ENCODE measurements at places on chromosomes 12 and 14.

- peak; percentile 60 for DNase-seq
Measured at GRCh38 chr12:18224745-18225144, 36.6 kb upstream of the PIK3C2G start.

DNA sequence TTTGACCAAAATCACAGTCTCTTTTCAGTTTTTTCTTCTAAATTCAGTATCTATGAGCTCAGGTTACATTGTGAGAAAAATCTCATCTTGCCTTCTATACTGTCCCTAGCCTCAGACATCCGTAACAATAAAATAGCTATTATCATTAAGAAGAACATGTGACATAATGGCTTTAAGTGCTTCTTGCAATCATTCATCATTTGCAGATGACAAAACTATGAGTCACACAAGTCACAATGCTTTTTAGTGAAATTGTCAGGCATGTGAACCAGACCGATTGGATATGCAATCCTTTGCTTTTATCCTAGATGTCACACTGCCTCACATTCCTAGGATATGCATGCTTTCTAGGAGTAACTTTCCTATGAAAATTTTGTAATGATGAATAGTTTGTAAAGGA is 313.1 kb downstream of the SLC6A15 start:
- DNase-seq = peak; percentile 68

DNA sequence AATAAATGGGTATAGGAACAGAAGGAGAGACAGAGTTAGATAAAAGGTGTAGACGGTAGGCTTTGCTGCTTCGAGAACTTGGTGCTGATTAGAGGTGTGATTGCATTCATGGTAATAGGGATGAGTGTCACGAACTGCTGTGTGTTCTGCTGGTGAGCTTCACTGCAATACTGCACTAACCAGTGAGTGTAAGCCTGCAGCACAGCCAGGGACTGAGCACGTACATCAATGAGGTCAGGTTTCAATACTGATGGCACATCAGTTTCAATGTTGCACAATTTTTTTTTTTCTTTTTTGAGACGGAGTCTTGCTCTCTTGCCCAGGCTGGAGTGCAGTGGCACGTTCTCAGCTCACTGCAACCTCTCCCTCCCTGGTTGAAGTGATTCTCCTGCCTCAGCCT is 24.9 kb upstream of the EDDM3A start:
- DNase-seq = no peak

DNA sequence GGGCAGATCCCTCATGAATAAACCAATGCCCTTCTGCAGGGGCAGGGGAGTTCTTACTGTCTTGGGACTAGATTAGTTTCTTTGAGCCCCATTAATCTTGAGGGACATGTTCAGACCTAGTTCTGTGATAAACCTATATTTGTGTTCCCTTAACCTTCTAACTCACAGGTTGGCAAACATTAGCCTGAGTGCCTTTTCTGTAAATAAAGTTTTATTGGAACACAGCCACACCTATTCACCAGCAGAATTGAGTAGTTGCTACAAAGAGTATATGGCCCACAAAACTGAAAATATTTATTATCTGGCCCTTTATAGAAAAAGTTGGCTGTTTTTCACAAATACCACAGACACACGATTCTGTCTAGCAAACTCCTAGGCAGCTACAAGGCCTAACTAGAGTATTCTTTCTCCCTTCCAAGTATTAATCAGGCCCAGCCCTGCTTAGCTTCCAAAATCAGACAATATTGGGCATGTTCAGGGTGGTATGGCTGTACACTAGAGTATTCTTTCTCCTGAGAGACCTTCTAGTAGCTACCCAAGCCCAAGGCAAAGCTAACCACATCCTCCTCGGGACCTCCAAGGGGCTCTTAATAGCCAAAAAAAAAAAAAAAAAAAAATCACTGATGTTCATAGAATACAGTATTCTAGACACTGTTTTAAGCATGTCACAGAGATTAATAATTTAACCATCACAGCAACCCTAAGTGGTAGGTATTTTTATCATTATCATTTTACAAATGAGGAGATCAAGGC is 199.3 kb upstream of the PWP1 start:
- DNase-seq = no peak

DNA sequence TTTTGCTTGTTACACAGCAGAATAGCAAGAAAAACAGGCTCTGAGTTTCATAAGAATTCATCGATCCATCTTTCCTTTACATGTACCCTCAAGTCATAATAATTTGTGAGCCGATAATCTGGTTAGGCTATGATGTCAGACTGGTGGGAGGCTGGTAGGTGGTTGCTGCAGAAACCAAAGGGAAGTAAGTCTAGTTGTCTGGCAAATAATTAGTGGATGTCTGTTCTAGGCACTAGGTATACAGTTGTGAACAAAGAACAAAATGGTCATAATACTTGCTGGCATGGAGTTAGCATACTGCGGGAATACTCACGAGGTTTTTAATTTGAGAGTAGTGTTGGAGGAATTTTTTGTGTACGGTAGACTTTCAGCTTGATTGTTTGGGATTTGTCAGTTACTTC is 8.8 kb downstream of the SUSD6 start:
- DNase-seq = no peak

GRCh38 chr12:9977916-9978315 is 6.7 kb downstream of the CLEC12A start:
- DNase-seq = no peak

DNA sequence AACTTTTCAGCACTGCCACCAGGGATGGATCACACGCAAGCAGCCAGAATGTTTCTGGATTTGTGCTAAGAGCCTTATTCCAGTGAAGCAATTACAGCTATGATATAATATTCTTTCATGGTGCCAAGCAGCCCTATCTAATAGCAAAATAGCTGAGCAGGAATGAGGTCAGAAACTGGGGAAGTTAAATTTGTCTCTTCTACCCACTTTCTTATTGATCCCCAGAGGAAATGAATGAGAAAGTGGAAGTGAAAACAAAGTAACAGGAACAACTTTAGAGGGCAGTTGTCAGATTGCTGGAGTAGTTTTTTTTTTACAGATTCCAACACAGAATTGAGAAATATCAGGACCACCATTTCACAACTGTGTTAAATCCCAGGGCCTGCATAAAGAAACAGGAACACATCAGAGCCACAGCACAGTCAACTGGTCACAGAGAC is 44.8 kb downstream of the GCH1 start:
- no peak for DNase-seq

DNA sequence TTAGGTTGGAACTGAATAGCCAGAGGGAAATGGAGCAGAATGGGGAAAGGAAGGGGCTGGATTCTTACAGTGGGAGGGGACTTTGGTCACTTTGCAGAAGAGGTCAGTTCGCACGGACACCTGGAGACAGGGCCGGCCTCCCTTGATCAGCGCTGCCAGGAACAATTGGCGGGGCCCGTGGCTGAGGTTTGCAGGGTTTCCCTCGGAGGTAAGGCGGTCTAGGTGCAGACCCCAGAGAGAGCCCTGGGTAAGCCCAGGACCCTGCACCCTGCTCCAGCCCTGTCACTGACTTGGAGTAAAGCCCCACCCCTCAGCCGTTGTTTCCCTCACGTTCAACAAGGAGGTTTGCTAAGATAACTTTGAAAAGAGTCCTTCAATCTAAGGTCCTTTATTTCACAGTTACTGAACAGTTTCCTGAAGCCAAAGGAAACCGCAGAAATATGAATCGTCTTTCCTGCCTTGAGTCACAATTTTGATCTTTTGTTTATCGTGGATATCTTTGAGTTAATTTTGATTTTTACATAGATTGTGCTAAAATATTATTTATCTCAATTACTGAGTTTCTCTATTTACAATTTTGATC is 231.4 kb upstream of the RTL1 start:
- no peak for DNase-seq

GRCh38 chr12:89514751-89515150 is 9.8 kb downstream of the GALNT4 start:
- no peak for DNase-seq

DNA sequence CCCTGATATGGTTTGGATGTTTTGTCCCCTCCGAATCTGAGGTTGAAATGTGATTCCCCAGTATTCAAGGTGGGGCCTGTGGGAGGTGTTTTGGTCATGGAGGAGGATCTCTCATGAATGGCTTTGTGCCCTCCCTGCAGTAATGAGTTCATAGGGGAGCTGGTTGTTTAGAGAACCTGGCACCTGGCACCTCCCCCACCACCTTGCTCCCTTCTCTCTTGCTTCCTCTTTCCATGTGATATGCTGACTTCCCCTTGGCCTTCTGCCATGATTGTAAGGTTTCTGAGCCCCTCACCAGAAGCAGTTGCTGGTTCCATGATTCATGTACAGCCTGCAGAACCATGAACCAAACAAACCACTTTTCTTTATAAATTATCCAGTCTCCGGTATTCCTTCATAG is 32.6 kb downstream of the CD163L1 start:
- no peak for DNase-seq

DNA sequence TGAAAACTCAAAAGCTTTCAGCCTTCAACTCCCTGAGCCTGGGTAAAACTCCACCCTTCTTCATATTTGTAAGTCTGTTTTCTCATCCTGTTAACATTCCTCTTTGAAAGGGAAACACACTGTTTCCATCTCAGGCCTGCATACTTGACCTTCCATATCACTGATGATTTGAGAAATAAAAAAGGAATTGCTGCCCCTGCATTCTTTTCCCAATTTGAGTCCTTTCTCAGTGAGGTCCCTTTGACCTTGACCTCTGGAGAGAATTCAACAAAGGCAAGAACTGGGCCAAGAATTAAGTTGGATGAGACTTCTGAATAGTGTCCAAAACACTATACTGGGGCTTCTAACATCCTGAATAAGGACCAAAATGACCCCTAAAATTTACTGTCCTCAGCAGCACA is 108.0 kb downstream of the AEBP2 start:
- DNase-seq = peak; percentile 51

DNA sequence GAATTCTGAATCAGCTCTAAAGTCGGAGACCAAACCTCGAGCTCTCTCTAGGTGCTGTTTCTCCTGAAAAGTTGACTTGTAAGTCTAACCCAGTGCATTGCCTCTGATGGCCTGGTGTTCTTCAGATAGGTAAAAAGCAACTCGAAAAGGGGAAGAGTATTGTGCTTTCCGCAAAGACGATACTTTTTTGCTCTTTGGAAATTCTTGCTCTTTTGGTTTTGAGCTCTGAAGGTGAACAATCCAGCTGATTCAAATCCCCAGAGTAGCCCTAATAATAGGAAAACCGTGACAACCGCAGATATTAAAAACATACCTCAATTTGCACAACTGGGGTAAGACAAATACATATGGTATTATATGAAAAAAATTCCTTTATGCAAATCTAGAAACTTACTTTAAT is 447.4 kb downstream of the RAD51B start:
- DNase-seq = no peak

- peak; percentile 44 for DNase-seq
Measured at GRCh38 chr12:93980711-93981110, 167.7 kb upstream of the PLXNC1 start.

DNA sequence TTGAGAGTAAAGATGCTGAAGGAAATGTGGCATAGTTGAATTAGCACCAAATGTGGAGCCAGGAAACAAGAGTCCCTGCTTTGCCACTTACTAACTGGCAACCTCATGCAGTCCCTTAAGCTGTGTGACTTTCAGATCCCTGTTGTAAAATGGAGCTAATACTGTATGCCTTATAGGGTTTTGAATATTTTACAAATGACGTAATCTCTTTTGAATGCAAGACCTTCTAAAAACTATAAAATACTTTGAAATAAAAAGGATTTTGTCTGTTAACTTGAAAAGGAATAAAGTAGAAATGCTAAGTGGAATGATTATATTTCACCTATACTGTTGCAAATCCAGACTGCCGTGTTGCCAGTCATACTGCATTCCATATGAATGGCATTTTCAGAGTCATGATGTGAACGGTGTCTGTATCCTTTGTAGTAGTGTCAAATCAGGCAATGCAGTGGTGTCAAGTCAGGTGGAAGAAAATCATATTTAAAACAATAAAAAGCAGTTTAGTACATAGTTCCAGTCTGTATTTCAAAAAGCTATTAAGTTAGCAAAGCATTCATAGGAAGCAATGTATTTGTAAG is 21.3 kb downstream of the KCNA5 start:
- DNase-seq = no peak

DNA sequence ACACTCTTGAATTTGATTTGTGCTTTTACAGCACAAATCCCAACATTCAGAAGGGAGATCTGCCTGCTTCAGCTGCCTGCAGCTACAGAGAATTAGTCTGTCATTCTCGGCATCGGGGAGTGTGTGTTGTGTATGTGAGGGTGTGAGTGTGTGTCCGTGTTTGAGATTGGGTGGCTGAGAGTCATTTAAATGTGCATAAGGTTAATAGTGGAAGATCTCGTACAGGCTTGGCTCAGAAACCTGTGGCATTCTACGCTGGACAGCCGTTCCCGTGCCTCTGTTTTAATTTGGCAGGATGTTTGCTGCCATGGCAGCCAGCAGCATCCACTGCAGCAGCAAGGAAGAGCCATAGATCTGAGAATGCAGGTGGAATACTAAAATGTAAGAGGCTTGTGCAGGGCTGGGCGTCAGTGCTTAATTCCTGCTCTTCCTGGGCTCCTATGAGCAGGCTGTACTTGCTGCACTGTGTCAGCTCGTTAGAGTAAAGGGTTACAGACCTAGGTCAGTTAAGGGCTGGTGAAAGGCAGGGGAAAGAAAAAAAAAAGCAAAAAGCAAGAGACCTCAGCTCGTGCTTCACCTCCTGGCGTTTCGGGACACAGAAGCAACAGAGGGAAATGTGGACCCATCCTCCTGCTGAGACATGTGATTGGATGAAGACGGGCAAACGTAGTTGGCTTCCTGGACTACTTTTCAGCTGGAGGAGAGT is 205.4 kb downstream of the NAV3 start:
- no peak for DNase-seq

DNA sequence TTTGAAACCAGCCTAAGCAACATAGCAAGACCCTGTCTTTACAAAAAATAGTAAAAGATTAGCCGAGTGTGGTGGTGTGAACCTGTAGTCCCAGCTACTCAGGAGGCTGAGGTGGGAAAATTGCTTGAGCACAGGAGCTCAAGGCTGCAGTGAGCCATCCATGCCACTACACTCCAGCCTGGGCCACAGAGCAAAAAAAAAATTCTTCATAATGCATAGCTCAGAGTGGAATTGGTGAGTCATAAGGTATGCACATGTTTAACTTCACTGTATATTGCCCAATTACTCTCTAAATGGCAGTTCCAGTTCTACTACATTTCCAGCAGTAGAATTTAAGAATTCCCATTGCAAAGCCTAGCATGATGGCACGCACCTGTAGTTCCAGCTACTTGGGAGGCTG is 26.8 kb upstream of the CLIP1 start:
- DNase-seq = peak; percentile 94

GRCh38 chr14:50619569-50620141 is 48.5 kb downstream of the SAV1 start:
- peak; percentile 55 for DNase-seq

GRCh38 chr12:85277900-85278597 is 2.0 kb upstream of the ALX1 start:
- DNase-seq = no peak

DNA sequence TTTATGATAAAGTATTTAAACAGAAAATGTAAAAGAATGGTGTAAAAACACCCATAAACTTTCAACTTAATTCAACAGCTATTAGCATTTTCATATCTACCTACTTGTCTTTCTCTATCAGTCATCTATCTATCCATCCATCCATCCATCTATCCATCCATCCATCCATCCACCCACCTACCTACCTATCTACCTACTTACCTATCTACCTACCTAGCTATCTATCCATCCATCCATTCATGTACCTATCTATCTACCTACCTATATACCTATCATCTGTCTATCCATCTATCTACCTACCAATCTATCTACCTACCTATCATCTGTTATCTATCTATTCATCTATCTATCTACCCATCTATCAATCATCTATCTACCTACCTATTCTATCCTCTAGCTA is 8.5 kb downstream of the NOS1 start:
- no peak for DNase-seq

GRCh38 chr12:115451780-115452736 is 768.1 kb upstream of the TBX3 start:
- peak; percentile 8 for DNase-seq

All from fibroblast of upper back skin (primary cell).